Bladder microvascular endothelial cell (primary cell): ENCODE measurements at places on chromosomes 1 and 21. TPM values are rescaled to one million over a fixed set of nuclear protein-coding genes. Genes with fewer than 3 reads are reported as not detected.

ETV3L gene
- total RNA-seq = not detected in 2 replicates

FAM151A gene
- not detected in 2 replicates for total RNA-seq

KCNE2 gene
- total RNA-seq = not detected in 2 replicates

IL19 gene
- total RNA-seq = not detected in 2 replicates

FCRL4 gene
- total RNA-seq = not detected in 2 replicates

KLF17 gene
- total RNA-seq = not detected in 2 replicates

OLFML3 gene
- 1.6 and 18.5 TPM in 2 replicates for total RNA-seq

JAM2 gene
- total RNA-seq = 3.9 and 6.7 TPM in 2 replicates

CELA3B gene
- not detected in 2 replicates for total RNA-seq
